ENCODE measurements at places on chromosomes 5 and 9.
A peak's percentile ranks its signal among the peaks of the same experiment; 100 is the strongest.

DNA sequence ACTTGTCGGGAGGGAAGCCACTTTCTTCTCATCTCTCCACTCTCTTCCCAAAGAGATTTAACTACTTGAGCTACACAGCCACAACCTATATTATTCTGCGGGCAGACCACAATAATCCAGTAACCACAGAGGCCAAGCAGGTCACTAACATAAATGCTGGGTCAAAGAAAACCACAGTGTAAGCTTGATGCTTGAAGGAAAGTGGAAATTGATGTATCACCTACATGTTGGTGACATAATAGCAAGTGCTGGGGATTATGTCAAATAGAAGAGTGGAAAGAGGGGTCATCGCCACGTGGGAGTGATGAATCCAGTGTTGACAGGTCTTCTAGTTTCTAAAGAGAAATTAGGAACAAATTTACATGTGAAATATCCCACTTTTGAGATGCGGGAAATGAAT lies 40.9 kb downstream of the RFK start:
- DNase-seq: no peak

- no peak for DNase-seq
Observed at GRCh38 chr5:57193757-57194413, 20.0 kb downstream of the GPBP1 start.

DNA sequence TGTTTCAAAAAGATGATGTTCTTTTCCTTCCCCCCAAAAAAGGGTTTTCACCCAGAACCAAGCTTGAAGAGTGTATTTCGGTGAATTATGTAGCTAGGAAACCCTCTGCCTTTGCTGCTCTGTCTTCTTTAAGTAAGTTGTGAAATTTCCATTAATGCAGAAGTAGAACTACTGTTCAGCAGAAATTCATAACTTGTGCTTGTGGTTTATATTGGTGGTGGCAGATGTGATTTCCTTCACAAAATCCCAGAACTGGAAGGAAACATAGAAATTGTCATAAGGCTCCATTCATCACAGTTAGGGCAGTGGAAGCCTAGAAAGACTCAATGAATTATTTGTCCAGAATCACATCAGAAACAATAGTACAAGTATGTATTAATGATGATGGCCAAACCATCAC lies 42.1 kb upstream of the DAB2 start:
- DNase-seq: no peak

DNA sequence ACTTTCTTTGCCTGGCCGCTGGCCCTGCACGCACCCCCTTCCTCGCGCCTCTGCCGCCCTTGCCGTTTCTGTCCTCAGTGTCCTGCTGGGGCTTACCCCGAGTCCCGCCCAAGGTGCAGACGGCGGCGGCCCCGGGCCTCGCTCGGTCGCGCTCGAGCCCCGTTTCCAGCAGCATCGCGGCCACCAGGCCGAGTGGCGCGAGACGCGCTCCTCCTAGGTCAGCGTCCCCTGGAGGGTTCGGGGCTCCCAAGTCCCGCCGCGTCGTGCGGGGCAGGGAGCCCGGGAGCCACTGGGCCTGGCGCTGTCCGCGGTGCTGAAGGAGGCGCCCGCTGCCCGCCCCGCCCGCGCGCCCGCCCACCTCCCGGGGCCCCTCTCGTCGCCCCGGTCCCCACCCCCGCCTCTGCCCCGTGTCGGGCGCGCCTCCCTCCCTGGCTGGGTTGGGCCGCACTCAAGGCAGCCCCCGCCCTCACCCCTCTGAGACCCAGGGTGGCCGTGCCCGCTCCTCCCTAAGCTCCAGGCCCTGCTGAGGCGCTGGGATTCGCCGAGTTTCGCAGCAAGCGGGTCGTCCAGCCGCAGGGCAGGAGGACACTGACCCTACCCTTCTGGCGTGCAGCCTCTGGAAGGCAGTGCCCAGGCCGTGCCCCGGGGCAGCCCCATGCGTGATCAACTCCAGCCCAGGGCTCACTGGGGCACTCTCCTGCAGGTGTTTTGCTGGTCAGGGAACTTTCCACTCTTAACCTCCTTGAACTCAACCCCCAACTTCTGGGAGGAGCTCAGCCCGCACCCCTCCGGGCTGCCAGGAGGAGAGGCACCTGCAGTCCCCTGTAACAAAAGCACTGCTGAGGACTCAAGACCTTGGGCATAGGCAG lies at the start of gene LHX3:
LHX3 (minus strand) TSS at position 291 of the 869 bp plus-strand sequence; CDS start at position 175, 116 bp downstream.
- DNase-seq: no peak

DNA sequence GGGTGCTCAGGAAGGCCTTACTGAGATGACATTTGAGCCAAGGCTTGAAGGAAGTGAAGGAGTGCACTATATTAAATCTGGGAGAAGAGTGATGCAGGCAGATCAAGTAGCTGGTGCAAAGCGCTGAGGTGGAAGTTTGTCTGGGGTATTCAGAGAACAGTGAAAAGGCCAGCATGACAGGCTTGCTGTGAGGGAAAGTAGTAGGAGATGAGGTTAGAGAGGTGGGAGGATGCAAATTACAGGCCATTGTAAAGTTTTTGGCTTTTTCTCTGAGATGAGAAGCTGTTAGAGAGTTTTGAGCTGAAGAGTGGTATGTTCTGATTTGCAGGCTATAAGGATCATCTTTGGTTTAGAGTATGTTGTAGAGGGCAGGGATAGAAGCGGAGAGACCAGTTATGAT lies 80.8 kb upstream of the GRHPR start:
- DNase-seq: no peak

GRCh38 chr5:173235499-173236394 lies 741 bp upstream of the NKX2-5 start:
- DNase-seq: no peak

DNA sequence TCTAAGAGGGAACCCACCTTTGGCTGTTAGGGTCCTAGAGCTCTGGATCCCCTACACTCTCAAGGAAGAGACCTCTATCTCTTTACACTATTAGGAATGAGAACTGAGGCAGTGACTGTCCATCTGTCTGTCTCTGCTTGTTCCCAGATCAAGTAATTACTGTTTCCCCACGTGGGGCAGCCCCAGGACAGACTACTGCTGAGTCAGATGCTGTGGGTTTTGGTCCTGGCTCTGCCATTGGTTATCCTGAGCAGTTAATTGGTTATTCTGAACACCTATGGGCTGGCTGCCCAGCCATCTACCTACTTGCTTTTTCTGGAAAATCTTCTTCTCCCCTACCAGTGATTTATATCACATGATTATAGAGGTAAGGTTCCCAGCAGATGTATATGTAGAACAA lies 33.3 kb downstream of the FBXO10 start:
- DNase-seq: no peak

- DNase-seq: no peak
Observed at GRCh38 chr5:140635291-140636257, 2.6 kb upstream of the CD14 start.

- DNase-seq: no peak
Observed at GRCh38 chr9:90807006-90807405, 5.4 kb downstream of the SYK start.

DNA sequence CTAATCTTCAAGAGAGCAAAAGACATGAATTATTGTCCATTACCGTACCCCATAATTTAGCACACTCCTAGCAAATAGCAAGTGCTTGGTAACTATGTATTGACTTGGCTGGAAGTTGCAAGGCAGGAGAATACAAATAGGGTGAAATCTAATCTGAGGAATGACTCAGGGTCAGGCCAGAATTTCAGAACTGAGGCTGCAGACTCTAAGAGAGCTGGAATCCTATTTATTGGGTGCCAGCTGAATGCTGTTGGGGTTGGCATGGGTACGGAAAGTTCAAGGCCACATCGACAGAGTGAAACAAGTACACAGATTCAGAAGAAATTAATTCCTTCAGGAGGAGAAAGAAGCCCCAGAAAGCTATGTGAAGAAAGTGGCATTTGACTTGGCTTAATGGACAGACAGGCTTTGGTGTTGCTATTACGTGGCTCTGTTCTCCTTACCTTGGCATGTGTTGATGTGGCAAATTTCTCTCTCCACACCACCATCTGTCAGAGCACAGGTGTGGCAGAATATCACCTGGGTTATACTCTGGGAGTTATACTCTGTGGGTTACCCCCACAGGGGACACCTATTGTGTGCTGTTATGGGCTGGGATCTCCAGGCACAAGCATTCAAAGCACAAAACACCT lies 20.9 kb upstream of the ASTN2 start:
- DNase-seq: no peak

DNA sequence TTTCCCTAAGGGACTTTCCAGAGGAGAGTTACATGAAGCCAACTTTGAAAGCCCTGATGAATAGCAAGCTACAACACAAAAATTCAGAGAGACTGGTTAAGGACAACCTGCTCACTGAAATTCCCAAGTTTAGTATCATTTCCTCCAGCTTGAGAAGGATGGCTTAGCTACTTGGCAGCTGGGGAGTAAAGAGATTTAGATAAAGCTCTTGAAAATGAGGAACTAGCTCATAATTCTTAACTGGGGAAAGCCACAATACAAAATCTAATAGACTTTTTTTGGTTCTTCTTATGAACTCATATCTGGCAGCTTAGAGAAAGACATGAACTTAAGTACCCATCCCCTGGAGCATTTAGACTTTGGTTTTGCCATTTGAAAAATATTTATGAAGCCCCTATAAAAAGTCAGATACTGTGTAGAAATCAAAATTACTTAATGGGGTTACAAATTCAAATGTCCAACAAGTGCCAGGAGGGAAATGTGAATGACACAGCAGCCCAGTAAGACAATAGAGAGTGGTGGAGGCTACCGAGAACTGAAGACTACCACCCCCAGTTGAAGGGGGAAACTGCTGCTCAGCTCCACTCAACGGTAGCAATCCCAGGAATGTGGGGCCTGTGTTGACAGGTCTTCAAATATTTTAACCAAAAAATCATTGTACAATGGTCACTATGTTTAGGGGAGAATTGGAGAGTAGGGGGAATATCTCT lies 79.4 kb upstream of the ADRB2 start:
- no peak for DNase-seq

GRCh38 chr9:125406810-125407087 lies 145.1 kb downstream of the GAPVD1 start:
- no peak for DNase-seq

DNA sequence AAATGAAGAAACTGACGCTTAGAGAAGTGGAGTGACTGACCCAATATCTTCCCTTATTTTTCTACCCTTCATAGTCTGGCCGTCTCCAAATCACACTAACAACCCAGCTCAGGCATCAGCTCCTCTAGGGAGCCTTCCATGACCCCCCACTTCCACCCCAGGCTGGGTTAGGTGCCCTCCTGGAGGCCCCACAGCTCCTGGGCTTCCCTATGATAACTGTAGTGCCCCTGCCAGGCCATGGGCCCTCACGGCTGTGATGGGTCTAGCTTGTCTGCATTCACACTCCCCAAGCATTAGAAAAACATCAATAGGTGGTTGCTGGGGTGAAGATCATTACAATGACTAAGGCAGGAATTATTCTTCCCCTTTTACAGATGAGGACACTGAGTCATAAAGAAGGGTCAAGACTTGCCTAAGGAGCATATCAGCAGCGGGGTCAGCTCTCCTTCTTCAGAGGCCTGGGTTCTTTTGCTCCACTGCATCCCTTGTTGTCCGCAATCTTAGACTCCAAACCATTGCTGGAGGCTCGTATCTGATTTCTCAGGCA lies 7.3 kb downstream of the CORO2A start:
- no peak for DNase-seq

DNA sequence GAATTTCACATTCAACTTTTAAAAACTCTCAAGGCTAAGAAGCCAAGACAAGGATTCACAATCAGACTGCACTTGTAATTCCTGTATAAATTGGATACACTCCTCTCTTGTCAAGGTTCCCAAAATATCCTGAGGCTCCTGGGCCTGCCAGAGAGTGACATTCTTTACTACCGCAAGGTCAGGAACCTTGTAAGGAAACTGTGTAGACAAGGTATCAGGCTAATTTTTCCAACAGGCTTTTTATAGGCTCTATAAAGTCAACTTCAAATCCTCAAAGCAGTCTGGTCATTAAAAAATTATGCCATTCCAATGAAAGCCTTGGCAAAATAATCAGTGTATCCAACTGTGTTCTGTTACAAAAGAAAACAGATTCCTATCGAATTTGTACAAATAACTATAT lies 15.5 kb upstream of the PAIP1 start:
- no peak for DNase-seq

DNA sequence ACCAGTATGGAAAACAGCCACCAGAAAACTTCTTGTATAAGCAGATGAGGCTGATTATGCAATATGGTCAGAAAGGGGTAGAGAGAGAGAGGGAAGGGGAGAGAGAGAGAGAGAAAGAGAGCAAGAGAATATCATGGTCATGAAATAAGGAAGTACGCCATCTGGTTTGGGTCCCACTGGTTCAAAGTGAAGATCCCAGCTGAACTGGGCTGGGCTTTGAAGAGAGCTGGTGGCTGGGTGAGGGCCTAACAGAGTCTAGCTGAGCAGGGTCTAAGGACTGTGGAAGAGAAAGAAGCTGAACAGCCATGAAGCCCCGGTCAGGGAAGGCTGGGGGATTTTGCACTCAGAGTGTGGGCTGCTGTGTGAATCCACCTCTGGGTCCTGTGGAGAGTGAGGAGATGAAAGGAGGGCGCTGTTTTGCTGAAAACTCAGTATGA lies 14.6 kb downstream of the TRIM14 start:
- no peak for DNase-seq

DNA sequence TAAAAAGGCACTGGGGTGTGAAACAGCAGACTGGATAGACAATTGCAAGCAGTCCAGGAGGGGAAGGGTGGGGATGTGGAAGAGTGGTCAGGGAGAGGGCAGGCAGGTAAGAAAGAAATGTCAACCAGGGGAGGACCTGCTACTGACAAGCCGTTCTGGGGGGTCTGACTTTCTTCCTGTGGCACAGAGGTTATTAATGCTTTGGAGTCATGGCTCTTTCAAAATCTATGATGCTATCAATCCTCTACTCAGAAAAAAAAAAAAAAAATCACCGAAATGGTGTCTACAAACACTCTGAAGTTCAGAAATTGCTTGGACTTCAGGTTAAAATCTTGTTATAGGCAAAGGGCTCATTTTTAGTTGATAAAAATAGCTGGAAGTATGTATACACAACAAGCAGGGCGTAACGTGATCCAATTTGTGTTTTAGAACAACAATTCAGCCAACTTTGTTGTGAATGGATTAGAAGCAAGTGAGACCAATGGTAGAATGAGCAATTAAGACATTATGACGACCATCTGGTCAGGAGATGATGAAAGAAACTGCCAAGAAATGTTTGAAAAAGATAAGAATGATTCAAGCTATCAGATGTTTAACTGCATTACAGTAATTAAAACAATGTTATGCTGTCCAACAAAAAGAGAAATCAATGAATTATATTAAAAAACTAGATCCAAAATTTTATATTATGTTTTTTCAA lies 255.2 kb downstream of the DEPDC1B start:
- DNase-seq: no peak

GRCh38 chr5:118862596-118862995 lies 125.8 kb downstream of the DTWD2 start:
- DNase-seq: no peak

- DNase-seq: no peak
Observed at GRCh38 chr5:142317753-142318152, 7.1 kb downstream of the SPRY4 start.

- DNase-seq: no peak
Observed at GRCh38 chr5:120037451-120037850, 408.1 kb downstream of the FAM170A start.

GRCh38 chr9:34047864-34048726 lies 592 bp downstream of the UBAP2 start:
- DNase-seq: peak; percentile 45

DNA sequence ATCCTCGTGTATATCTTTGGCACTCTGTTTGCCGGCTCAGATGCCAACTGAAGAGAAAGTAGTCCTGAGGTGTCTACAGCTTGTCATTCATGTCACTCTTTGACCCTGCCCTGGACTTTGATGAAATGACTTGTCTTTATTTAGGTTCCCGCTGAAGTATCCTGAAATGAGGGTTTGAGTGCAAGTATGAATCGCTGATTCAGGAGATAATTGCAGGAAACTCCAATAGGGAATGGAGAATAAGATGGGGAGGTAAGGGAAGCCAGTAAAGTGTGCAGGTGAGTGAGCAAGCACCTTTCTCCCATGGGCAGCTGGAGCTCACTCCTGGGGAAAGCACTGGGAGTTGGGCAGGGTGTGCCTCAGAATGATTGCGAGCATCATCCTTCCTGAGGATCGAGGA lies 50.3 kb upstream of the ZFR start:
- no peak for DNase-seq

Data from stimulated activated CD8-positive, alpha-beta memory T cell treated with anti-CD3 and anti-CD28 coated beads, Interleukin-7, amount 100 ng/mL, for 4 hours (primary cell).